ENCODE measurements at places on chromosomes 4 and X. TPM values are rescaled to one million over a fixed set of nuclear protein-coding genes. Genes with fewer than 3 reads are reported as not detected.

- DNase-seq, result no peak
These were observed 2.2 kb upstream of the TMPRSS11E start for GRCh38 chr4:68445111-68445510.

GRCh38 chr4:123364906-123365305 is 31.7 kb upstream of the SPRY1 start:
- no peak for DNase-seq

Gene SHROOM3
- total RNA-seq, result 22.5 TPM

DNA sequence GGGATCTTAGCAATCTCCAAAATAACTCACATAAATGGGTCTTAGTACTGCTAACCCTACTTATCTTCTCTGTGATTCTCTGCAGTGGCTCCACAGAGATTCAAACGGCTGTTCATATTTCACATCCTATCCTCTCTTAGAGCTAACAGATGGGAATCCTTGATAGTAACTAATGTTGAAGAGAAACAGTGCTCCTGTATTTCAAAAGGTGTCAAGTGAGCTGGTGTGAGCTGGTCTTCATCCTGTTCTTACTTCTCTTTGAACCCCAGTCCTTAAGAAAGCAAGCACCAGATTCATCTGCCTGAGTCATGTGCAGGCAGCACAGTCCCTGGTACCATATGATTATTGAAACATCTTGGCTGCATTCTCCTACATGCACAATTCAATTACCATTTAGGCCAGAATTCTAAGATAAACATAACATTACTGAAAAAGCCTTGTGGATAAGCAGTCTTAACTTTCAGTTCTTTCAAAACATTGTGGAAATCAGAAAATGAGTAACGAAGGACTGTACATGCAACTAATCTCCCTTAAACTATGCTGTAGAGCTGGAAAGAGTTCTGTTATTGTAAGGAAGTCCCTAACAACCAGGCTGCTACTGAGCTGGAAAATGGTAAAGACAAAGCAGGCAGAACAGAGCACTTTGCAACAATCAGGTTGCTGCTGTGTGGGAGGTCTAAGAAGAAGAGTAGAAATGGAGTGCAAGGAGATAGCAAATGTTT is 153.1 kb downstream of the NPNT start:
- DNase-seq, result peak; percentile 27

DNA sequence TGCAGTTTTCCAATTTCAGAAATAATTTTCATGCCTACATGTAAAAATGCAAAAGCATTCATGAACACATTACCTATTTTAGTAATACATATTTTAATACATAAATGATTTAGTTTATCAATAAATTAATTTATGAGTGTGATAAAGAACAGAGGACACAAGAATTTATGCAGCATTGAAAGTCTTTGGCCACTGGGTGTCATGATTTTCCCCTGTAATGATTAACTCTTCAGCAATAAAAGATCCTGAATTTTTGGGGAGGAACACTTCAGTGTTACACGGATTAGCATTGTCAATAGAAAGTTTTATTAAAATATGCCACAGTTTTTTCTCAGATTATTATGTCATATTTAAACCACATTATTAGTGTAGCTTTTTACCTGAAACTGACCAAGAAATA is 8.6 kb upstream of the VCX2 start:
- no peak for DNase-seq

DNA sequence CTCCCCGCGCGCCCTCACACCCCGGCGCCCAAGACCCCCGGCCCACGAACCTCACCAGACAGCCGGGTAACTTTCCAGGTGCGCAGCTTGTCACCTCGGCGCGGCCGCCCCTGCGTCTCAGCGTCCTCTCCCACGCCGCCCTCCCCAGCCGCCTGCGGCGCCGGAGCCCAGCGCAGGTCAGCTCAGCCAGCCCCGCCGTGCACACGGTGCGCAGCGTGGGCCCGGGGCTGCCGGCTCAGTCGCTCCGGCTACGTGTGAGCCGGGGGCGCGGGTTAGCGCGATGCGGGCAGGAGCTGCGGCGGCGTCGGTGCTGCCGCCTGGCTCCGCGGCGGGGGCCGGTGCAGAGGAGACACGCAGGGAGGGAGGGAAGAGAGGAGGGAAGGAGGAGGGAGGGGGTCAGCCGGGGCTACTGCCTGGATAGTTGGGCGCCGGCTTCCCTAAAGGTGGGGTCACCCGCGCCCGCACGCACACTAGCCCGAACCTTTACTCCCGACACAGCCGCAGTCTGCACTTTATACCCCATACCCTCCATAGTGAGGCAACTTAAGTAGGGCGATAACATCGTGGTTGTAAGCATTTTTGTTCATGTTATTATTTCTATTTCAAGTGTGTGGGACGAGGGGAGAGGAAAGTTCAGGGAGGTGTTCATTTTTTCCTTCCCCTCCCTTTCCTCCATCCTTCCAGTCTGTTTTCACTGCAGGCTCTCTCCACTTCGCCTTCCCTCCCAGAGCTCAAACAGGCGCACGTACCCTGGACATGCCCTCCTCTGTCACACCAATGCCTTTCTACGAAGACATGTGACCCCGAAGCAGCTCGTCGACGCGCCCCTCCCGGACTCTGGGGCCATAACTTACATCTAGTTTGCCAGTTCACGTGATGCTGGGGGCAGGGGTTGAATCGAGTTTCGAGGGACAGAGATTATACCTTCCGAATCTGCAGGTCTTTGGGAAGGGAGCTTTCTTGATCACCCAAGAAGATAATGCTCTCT is at the start of gene PRKG2:
Gene PRKG2 (minus strand): TSS at position 342 of the 988 bp plus-strand sequence. CDS start 10,175 bp downstream, outside the sequence.
- no peak for DNase-seq

DNA sequence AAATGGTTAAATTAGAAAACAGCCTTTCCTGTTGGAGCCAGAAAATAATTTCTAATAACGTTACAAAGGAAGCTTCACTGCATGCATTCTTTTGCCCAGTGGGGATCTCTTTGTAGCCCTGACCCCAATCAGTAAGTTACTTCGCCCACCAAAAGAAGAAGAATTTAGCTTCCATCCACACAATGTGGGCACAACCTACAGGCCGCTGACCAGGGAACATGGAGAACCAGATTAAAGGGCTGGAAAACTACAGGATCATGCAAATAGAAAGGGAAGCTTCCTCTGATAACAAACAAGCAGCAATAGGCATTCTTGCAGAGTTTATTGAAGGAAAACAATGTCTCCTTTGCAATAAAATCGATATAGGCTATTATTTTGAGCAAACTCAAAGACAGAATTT is 21.3 kb upstream of the TSPAN5 start:
- DNase-seq, result no peak

DNA sequence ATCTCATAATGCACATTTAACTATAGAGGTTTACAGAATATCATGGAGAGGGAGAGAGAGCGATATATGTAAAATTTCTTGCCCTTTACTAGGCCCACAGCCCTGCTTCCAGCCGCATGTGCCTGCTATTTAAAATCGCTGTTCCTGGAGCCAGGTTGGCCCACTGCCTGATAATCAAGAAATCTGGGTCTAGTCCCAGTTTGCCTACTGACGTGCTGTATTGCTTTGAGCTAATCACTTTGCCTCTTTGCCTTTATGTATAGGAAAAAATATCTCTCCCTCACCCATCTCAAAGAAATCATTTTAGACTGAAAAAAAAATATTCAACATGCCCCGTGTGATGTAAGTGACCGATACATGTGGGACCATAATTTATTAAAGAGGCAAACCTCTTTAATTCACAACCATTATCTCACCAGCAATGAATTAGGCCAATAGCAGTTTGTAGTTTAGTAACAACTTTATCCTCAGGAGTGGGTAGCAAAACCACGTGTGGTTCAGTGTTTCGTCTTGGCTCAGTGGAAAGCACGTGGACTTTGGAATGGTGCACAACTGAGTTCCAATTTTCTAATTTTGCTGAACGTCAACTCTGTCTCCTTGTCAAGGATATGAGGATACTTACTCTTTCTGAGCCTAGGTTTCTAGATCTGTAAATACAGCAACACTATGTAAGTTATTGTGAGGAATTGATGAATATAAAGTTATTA is 62.6 kb downstream of the GRXCR1 start:
- DNase-seq, result no peak

- no peak for DNase-seq
These were observed 57.1 kb downstream of the FREM3 start for GRCh38 chr4:143643399-143643798.

DNA sequence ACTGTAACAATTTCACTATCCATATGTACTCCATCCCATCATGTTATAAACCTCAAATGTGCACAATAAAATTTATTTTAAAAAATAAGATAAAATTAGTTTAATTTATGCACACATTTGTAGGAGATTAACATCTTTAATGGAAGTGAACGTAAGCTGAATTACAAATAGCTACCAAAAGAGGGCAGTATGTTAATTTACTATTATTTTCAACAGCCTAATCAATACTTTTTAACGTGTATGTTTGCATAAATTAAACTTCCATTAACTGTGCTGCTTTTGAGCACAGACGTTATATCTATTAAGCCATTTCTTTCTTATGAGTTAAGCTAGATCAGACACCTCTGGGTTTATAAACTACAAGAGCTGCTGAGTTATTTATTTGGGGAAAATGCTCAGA is 56.5 kb upstream of the PHKA2 start:
- no peak for DNase-seq
